ENCODE measurements at places on chromosomes 5 and 9.

DNA sequence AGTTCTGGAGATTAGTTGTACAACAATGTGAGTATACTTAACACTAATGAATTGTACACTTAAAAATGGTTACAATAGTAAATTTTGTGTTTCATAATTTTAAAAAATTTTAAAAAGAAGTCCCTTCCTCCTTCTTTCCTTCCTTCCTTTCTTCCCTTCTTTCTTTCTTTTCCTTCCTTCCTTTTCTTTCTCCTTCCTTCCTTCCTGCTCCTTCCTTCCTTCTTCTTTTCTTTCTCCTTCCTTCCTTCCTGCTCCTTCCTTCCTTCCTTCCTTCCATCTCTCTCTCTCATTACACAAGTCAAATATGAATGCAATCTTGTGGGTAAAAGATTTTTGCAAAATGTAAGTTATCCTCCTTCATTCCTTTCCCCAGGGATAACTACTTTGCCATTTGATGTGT lies 97.1 kb upstream of the TBCA start:
- DNase-seq: no peak

GRCh38 chr5:21225223-21226064 lies 1237.4 kb upstream of the CDH18 start:
- no peak for DNase-seq

- DNase-seq: peak; percentile 26
Measured at GRCh38 chr5:73152411-73153388, 20.3 kb upstream of the TMEM174 start.

DNA sequence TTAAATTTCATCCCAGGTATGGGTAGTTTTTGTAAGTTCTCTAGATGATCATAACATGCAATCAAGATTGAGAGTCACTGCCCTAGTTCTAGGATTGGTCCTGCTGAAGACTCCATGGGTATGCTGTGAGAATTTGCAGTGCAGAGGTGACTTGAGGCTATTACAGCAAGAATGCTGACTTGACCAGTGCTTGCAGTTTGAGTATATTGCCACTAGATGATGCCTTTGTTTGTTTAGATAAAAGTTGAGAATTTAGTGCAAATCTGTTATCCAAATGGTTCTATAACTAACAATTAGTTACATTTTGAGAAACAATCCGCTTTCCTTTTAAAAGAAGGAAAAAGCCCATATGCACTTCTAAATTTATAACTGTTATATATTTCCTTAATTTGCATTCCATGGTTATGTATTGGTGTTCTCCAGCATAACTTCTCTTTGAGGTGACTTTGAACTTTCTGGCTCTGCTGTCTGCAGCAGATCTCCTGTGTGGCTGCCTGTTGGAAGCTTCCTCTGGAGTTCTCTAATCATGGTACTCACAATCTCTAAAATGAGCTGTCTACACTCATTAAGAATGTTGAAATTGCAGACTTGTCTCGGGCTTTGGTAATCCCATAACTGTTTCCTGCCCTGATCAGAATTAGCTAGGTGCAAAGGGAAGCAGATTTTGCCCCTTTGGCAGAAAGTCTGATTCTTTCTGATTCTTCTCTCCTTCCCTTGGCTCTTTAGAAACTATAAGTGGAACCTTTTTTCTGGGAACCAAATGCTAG lies 24.9 kb downstream of the MELK start:
- no peak for DNase-seq

- DNase-seq: peak; percentile 70
Measured at GRCh38 chr5:72107131-72107900, at the start of gene MAP1B. MAP1B (plus strand) TSS chr5:72107475; CDS start chr5:72107532, 57 bp downstream.

DNA sequence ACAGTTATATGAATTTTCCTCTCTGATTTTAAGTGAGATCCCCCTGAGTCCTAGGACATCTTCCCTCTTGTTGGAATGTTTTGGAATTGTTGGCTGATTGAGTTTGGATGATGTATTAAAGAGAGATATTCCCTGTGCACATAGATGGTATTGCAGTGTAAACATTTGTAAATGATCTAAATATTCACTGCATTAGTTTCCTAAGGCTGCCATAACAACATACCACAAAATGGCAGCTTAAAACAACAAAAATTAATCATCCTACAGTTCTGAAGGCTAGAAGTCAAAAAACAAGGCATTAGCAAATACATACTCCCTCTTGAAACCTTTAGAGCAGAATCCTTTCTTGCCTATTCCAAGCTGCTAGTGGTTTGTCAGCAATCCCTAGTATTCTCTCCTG lies 38.0 kb upstream of the MROH2B start:
- DNase-seq: no peak

GRCh38 chr5:180067986-180068385 lies 3.6 kb downstream of the RNF130 start:
- no peak for DNase-seq

- no peak for DNase-seq
Measured at GRCh38 chr5:1294835-1295649, at the start of gene TERT. TERT (minus strand) TSS chr5:1295068; CDS start chr5:1294989, 79 bp downstream.

DNA sequence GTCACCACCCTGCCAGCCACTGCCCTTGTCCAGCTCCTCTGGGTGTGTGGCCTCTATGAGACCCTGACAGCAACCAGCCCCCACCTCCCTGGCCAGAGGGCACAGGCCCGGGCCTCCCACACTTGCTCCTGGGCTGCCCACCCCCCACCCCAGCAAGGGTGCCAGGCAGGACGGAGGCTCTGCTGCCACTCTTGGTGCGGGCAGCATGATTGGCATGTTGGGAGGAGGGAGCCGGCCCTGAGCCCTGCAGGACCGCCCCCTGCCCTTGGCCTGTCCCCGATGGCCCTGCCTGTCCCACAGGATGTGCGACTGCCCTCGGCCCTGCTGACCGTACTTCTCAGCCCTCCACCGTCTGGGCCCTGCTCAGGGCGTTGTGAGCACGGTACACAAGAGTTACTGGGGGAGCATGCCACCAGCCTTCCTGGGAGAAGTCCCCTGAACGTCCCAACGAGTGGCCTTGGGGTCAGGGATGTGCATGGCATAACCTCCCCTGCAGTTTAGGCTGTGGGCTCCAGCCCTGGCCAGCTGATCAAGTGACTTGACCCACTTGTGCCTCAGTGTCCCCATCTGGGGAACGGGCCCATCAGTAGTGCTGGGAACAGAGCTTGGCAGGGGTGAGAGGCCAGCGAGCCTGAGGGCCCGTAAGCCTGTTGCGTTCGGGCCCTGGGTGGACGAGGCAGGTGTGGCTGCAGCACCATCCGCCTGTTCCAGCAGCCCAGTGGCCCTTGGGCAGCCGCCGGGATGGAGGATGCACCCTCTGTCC lies 16.0 kb downstream of the GPSM1 start:
- no peak for DNase-seq

DNA sequence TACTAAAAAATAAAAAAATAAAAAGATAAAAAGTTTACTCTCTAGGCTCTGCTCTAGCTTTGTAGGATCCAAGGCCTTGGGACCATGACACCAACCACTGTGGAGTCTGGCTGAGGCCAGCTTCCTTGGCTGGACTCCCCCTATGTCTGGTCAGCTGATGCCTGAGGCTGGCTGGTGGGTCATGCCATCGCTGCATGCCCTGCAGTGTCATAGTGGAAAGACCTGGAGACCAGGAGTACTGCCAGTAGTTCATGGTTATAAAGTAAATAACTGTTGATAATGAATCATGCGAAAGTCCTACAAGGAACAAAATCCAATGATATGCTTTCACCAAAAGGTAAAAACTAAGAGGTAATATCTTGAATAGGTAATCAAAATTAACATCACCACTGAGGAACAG lies 43.2 kb downstream of the GARNL3 start:
- DNase-seq: no peak

All from NCI-H2081 (cell line).